Fibroblast of skin of left biceps (primary cell): ENCODE measurements at places on chromosomes 4 and X.

- no peak for DNase-seq
Measured at GRCh38 chrX:155577682-155578081, 35.1 kb downstream of the TMLHE start.

- peak; percentile 79 for DNase-seq
Measured at GRCh38 chr4:180542445-180543100, 1700.6 kb upstream of the TENM3 start.

- no peak for DNase-seq
Measured at GRCh38 chr4:16779028-16779675, 119.3 kb downstream of the LDB2 start.

- no peak for DNase-seq
Measured at GRCh38 chrX:154505734-154506133, 10.3 kb downstream of the FAM3A start.

- no peak for DNase-seq
Measured at GRCh38 chr4:145176641-145177432, 3.6 kb downstream of the OTUD4 start.

DNA sequence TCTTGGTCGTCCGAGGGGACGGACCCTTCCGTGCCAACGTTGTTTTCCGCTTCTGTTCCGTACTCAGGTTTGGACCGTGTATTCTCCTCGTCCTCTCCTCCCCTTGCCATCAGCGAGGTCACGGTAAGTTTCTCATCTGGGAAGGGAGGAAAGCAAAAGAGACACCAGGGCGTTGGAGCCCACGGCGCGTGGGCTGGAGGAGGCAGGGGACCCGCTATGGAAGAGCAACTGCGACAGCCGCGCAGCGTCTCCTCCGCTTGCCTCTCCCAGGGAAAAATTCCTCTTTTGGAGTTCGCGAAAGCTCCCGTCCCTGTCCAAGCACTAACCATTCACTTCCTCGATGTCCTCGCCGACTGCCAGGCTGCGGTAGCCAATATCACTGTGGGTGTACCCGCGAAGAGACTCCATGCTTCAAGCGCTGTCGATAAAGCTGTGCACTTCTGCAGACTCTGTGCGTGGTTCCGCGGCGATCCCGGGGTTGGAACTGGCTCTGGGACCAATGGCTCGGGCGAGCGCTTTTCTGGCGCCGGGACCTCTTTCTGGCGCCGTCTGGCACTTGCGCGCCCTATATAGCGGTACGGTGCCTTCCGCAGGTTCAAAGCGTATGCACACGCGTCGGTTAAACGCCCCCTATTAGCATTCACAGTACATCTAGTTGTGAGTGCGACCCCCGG, at the start of gene ESX1:
TSS of gene ESX1 (minus strand) at position 492 of the 674 bp plus-strand sequence. CDS start at position 408, 84 bp downstream.
- DNase-seq, result no peak

DNA sequence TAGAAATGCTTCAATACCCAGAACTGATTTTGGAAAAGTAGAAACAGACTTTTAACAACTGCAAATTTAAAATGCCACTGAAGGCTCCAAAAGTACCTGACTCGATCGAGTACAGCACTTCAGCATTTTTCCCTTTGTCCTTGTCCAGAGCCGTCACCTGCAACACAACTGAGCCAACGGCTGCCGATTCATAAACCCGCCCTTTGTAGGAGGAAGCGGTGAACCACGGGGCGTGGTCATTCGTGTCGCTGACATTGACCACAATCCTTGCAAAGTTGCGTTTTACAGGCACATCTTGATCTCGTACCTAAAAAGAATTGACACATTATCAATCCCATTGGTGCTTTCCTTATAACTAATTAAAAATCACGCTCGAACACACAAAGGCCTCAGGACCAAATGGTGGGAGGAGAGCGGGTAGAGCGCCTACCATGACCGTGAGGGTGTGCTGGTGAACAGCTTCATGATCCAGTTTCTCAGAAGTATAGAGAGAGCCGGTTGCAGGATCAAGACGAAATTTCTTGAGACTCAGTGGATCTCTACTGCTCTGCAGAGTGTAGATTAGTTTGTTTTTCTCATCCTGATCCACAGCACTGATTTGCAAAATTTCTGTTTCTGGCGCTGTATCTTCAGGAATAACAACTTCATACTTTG, 72.8 kb upstream of the MTNR1A start:
- no peak for DNase-seq
